ENCODE measurements at places on chromosomes 13 and 19.
A peak's percentile ranks its signal among the peaks of the same experiment; 100 is the strongest.

GRCh38 chr13:97567510-97568243, 133.7 kb downstream of the RAP2A start:
- no peak for DNase-seq

GRCh38 chr19:13010038-13010991, 15.0 kb downstream of the NFIX start:
- no peak for DNase-seq

DNA sequence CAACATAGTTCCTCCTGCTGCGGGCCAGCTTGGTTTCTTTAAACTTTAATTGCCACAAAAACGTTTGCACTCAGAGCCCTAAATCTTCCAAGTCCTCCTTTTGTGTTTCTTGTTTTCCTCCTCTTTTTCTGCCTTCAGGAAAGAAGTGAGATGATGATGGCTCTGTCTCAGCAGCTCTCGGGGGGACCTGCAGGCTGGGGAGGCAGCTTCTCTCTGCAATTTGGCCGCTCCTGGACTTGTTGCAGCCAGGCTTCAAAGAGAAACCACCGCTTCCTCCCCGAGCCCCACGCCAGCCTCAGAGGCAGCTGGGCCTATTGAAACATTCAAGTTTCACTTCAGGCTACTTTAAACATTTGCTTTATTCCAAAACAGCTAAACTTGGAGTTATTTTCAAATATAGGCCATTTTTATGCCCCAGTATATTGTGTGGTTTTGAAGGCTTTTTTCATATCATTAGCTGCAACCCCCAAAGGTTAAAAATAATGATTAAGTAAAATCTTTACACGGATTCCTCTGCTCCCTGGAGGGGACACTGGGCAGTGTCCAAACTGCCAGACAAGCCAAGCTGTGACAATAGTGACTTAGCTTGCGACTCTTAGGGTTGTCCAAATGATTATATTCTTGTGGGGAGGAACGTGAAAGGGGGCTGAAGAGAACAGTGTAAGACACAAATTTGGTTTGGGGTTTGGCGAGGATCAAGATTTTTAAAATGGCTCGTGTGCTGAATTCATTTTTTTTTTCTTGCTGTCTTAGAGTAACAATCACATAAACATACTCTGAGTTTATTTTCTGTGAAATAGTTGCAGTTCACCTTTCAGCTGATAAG, 330.8 kb downstream of the DLEU7 start:
- peak; percentile 95 for DNase-seq

- peak; percentile 54 for DNase-seq
Measured at GRCh38 chr13:113420833-113421600, 32.3 kb downstream of the ADPRHL1 start.

DNA sequence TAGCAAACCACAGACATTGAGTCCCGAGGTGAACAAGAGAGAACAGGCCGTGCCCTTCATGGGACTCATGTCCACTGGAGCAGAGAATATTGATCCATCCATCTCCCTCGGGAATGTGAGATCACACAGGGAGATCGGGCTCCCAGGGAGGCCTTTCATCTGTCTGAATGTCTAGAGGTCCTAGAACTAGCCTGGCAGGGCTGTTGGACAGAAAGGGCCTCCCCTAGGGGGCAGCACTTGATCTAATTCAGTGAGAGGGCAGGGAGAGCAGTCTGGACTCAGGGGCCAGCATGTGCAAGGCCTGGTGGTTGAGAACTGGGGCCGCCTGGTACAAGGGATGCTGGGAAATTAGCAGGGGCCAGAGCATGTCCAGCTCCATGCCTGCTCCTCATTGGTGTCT, 4.3 kb downstream of the RUVBL2 start:
- DNase-seq: peak; percentile 88

GRCh38 chr19:48170817-48171347, 402 bp downstream of the ZSWIM9 start:
- DNase-seq: no peak

DNA sequence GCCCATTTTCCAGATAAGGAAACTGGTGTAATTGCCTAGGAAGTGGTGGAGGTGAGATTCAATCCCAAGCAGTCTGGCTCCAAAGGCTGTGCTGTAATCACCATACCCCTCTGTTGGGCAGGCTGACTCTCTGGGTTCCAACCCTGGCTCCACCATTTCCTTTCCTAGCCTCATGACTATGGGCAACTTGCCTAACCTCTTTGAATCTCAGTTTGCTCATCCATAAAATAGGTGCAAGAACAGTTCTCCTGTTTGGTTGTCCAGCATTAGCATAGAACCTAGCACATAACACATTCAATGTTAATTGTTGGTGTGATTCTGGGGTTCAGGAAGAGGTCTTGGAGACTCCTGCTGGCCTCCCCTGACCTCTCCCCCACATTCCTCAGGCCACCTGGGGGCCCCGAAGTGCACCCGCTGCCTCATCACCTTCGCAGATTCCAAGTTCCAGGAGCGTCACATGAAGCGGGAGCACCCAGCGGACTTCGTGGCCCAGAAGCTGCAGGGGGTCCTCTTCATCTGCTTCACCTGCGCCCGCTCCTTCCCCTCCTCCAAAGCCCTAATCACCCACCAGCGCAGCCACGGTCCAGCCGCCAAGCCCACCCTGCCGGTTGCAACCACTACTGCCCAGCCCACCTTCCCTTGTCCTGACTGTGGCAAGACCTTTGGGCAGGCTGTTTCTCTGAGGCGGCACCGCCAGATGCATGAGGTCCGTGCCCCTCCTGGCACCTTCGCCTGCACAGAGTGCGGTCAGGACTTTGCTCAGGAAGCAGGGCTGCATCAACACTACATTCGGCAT, 2.2 kb downstream of the ZNF576 start:
- DNase-seq: no peak

DNA sequence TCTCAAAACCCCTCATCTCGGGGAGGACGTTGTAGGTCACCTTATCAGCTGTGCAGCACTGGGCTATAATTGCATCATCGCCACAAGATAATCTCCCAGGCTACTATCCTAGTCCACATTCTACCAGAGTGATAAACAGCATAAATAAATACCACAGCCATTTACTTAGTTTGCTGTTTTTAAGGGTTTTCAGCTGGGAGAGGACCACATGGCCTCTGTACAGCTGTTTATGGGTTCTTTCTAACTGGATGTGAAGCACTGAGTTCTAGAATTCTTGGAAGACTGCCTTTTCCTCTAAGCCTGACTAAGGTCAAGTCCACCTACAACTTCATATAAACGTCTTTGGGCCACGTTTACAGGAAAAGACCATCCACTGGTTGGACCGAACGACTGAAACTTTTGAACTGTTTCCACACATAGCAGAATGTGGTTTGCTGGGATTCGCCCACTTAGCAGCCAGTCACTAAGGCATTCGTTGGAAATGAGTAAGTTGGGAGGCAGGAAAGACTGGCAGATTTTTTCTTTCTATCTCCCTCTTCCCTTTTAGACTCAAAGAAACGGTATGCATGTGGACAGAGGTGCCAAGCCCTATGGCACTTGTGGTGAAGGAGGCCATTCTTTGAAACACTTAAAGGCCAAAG, 752.5 kb upstream of the SGCG start:
- peak; percentile 27 for DNase-seq

DNA sequence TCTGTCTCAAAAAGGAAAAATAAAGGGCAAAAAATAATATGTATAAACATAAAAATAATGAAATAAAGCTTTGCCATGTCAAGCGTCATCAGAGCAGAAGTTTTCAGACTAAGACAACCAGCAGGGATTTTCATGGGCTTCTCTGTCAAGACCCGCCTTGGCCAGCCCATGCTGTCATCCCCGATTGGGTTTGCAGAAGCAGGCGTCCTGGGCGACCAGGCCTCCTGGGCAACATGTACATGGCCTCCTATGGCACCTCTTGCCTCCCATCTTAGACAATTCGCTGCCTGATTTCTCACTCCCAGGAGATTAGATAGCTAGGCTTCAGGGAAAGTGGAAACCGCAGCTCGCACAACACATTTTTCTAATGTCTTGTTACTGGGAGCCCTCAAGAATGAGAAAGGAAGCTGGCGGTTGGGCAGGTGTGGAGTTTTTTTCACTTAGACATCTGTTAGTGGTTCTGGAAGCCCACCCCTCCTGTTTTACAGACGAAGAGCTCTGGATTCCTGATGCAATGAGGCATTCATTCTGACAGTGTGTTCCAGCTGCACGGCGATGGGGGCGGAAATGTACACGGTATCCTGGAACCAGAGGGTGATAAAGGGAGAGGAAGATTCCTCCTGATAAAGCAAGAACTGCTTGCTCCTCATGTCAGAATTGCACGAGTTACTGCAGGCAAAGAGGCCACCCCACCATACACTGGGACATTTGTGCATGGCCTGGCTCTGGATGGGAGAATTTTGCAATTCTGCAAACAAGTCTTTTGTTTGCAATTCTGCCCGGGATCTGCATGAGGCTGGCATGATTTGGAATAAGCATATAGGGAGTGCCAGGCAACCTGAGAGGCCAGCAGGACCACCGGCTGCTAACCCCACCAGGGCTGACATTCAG, 47.4 kb upstream of the KATNAL1 start:
- peak; percentile 87 for DNase-seq

GRCh38 chr19:3879656-3880055, 829 bp upstream of the ATCAY start:
- no peak for DNase-seq

DNA sequence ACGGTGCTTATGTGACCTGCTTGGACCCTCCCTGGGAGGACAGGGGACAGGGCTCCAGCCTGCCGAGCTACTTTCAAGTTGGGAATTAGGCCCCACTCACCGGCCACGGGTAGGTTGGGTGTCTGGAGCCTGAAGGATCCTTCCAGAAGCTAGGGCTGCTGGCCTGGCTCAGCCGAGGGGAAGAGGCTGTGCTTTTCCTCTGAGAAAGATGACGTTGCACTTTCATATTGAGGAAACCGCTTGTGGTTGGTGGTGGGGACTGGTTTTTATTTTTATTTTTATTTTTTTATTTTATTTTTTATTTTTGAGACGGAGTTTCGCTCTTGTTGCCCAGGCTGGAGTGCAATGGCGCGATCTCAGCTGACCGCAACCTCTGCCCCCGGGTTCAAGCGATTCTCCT, at the start of gene TMEM150B:
TSS of gene TMEM150B (minus strand) at position 170 of the 400 bp plus-strand sequence. CDS start 4,305 bp downstream, outside the sequence.
- no peak for DNase-seq

GRCh38 chr19:34454091-34454490, 25.9 kb downstream of the UBA2 start:
- no peak for DNase-seq
